G401 (cell line): ENCODE measurements at places on chromosomes 6 and 20. TPM values are rescaled to one million over a fixed set of nuclear protein-coding genes. Genes with fewer than 3 reads are reported as not detected.

The LCA5 gene
- 18.8 and 24.2 TPM in 2 replicates for total RNA-seq

DNA sequence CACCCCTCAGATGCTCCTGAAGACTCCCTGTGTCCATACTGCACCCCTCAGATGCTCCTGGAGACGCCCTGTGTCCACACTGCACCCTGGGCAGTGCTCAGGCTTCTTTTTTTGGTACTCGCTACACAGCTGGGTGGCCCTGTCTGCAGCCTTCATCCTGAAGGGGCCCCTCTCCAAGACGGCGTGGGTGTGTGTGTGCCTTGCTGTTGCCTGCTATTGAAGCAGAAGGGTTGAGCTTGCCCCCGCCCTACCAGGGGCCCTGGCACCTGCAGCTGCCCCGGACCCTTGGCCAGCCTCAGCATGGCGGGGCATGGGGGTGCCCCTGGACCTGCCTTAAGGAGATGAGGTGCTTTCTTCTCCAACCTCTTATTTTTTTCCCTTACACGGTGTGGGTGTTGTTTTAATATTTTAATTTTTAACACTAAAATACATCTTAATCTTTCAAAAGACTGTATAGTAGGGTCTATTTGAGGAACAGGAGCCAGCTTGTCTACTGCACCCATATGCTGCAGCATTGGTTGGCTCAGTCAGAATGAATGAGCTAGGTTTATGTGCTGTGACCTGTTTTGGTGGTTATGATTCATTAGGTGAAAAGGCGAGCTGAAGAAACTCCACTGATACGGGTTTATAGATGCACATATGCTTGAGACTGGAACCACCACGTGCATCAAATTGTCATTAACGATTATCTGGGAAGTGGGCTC is 135.9 kb downstream of the AGPAT4 start:
- no peak for DNase-seq

GRCh38 chr20:311609-312008 is 13.7 kb upstream of the SOX12 start:
- DNase-seq, result no peak

The GPR31 gene
- not detected in 2 replicates for total RNA-seq

The OXT gene
- total RNA-seq, result not detected in 2 replicates
